AG09319 (cell line): ENCODE measurements at places on chromosomes 3 and 15.

DNA sequence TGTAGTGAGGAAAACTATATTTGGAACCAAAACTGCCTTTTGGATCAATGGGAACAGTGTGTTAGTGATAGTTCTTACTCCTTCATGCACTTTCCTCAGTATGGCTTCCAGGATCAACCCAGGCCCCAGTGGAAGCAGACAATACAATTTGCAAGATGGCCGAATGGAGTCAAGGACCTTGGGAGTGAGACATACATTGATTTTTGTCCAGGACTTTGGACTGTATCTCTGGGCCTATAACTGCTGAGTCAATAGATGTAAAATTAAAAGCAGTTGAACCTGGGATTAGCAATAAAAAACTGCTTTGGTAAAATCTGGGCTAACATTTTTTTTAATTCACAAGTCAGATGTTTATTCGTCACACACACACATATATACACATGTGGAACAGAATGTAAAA lies 1.8 kb downstream of the ARRDC4 start:
- no peak for DNase-seq

DNA sequence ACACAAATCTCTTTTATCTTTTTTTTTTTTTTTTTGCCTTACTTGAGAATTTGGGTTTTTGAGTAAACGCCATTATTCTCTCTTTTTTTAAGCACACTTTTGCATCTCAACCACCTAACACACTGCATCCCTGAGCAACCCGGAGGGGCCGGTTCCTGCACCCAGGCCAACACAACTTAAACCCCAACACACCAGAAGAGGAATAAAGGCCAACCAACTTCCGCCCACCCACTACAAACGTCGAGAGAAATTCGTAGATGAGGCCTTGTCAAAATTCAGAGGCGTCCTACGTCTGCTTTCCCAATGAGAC lies 389 bp upstream of the CCNB2 start:
- DNase-seq = no peak

GRCh38 chr15:77624868-77625267 lies 7.8 kb downstream of the LINGO1 start:
- no peak for DNase-seq

DNA sequence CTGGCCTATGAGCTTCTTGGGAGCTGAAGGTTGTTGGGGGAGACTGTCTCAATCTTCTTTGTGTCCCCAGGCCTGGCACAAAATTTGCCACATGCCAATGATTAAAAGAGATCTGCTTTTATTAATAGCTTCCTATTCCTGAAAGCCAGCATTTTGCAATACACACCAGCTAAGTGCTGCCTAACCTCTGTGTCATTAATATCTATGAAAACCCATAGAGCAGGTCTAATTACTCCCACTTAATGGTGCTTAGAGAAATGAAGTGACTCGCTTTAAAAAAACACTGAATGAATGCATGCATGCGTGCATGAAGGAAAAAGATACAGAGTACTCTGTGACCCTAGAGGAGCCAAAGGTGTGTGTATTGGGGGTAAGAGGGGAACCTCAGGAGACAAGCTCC lies 55.0 kb downstream of the SLC6A1 start:
- DNase-seq = no peak

GRCh38 chr3:61094608-61095007 lies 156.6 kb downstream of the FHIT start:
- no peak for DNase-seq

- no peak for DNase-seq
Measured at GRCh38 chr3:135081856-135082434, 286.9 kb downstream of the EPHB1 start.

DNA sequence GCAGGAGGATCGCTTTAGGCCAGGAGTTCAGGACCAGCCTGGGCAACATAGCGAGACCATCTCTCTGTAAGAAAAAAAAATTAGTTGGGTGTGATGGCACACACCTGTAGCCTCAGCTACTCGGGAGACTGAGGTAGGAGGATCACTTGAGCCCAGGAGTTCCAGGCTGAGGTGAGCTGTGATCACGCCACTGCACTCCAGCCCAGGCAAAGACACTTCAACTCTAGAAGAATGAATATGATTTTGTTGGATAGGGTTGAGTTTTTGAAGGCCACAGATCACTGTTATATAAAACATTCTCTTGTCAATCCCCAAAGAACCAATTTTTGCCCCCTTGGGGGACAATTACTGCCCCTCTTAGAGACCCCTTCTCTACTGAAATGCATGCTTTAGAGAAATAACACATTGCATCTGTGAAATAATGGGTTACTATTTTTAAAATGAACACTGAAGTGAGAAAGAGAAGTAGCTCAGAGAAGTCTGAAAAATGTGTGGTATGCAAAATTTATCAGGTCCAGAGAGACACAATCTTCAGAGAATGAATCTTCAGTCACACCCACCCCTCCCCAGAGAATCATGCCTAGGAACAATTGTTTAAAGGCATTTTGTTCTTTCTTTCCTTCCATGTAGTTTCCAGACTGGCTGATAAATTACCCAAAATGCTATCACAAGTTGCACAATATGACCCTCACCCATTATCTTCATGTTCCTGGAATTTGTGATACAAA lies 42.7 kb downstream of the METTL6 start:
- DNase-seq = no peak

GRCh38 chr3:12835052-12835665 lies 6.2 kb downstream of the RPL32 start:
- DNase-seq = no peak

DNA sequence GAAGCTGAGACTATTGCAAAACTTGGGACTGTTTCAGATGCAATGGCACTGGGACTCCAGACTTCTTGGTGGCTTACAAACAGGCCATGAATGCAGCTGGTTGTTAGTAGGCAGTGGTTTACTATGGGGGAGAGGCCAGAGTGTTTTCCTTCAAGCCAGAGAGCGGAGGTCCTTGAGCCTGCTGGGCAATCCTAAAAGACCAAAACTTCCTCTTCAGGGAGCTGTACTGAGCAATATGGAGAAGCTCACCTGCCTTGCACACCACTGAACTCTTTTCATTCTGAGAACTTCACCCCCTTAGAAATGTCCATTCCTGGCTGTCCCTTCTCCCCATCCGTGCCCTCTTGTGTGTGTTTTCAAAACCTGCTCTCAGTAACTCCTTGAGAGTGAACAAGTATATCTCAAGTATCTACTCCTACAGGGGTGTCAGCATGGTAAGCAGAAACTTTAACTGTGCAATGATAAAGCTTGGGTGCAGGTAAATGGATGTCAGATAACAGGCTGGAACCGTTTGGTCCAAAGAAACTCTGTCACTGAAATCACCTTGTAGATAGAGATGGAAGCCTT lies 213.9 kb downstream of the CLSTN2 start:
- no peak for DNase-seq

GRCh38 chr3:47318916-47319315 lies 36.2 kb downstream of the KLHL18 start:
- no peak for DNase-seq
